RWPE2 (cell line): ENCODE measurements at places on chromosomes 4 and X.

DNA sequence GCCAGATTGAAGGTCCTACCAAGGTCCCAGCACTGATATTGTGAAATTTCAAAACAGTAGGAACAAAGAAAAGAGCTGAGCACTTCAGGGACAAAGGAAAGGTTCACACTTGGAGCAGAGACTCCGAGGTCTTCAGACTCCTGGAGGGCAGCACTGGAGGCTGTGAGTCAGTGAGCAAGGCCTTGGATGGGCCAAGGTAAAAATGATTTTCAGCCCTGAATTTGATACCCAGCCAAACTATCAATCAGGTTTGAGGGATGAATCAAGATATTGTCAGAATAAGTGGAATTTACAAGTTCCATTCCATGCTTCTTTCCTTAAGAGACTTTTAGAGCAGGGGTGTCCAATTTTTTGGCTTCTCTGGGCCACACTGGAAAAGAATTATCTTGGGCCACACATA is 111.7 kb downstream of the ADRA2C start:
- no peak for DNase-seq

- no peak for DNase-seq
These were observed 701.2 kb upstream of the LCORL start for GRCh38 chr4:18722748-18723191.

DNA sequence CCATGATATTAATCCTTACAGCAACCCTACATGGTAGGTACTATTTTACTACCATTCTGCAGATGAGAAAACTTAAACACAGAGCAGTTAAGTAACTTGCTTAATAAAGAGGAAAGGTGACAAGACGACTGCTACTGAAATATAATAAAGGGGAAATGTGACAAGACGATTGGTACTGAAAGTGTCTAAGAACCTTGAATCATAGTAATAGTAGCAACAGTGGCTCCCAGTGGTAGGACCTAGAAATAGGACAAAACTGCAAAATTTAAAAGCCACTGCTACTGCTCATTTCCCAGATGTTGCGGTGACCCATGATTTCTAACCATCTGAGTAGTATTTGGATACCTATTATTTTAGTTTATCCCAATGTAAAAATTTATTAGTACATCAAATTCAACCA is 89.5 kb downstream of the TASL start:
- DNase-seq = no peak

DNA sequence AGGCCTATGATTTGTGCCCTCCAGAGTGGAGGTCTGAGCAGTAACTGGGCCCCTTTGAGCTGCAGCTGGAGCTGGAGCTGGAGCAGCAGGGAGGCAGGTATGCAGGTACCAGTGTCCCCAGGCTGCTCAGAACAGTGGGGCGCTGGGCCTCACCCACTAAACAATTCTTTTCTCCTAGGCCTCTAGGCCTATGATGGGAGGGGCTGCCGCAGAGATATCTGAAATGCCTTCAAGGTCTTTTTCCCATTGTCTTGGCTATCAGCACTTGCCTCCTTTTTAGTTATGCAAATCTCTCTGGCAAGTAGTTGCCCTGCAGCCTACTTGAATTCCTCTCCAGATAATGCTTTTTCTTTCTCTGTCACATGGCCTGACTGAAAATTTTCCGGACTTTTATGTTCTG is 79.7 kb upstream of the OTUD4 start:
- no peak for DNase-seq

DNA sequence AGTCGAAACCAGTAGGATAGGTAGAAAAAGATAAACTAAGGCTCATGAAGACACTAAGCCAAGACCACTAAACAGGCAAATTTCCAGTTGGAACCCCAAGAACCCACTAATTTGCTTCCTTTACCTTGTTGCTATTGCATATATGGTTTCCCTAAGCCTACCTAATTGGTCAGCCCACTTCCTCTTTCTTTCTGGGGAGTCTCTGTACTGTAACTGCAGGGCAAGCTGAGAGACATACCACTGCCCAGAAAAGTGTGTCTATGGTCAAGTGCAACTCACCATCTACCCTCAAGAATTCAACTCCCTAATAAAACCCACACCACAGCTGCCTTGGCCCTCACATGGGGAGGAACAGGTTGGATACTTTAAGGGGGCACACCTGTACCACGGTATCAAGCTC is 28.6 kb downstream of the IDS start:
- no peak for DNase-seq

DNA sequence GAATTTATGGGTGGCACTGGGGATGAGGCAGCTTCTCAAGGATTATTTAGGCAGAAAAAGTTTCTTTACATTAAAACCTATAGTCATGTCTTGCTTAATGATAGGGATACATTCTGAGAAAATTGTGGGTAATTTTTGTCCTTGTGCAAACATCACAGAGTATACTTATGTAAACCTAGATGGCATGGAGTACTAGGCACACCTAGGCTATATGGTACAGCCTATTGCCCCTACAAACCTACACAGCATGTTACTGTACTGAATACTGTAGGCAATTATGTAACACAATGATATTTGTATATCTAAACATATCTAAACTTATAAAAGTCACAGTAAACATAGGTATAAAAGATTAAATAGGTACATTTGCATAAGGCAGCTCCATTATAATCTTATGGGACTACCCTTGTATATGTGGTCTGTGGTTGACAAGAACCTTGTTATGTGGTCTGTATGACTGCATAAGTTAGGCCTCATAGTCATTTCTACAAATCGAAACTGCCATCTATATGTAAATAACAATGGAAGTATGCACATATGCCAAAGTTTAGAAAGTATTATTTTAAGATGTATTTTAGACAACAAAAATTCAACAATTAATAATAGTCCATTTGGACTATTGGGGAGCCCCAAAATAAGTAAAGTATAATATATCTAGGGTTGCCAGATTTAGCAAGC is 87.3 kb downstream of the CFAP299 start:
- DNase-seq = no peak

DNA sequence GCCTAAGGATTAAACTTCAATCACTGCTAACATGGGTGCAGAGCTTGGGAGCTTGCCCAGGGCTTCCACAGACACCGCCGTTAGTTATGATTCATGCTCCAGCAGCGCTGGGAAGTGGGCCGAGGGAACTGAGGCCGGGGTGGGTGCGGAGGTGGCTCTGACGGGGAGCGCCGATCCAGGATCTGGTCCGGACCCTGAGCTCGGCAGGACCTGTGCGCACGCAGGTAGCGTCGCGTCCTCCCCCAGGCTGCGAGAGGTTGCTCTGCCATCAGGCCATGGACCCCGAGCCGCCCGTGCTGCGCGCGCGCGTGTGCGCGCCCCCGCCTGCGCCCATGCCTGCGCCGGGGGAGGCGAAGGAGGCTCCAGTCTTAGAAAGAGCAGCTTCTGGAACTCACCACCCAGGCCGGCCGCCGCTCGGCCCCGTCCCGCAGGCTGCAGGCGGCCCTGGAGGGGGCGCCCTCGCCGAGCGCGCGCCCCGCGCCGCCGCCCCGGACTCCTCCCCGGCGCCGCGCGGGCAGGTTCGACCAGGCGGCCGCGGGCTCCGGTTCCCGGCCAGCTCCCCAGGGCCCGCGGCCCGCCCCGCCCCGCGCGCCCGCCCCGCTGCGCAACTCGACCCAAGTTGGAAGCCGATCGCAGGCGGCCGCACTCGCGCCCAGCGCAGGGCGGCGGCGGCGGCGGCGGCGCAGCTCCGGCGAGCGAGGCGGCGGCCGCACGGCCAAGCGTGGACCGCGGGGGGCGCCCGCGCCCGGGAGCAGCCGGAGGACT is 732 bp upstream of the ADRA2C start:
- no peak for DNase-seq
